ENCODE measurements at places on chromosomes 1 and 21.
A peak's percentile ranks its signal among the peaks of the same experiment; 100 is the strongest.

DNA sequence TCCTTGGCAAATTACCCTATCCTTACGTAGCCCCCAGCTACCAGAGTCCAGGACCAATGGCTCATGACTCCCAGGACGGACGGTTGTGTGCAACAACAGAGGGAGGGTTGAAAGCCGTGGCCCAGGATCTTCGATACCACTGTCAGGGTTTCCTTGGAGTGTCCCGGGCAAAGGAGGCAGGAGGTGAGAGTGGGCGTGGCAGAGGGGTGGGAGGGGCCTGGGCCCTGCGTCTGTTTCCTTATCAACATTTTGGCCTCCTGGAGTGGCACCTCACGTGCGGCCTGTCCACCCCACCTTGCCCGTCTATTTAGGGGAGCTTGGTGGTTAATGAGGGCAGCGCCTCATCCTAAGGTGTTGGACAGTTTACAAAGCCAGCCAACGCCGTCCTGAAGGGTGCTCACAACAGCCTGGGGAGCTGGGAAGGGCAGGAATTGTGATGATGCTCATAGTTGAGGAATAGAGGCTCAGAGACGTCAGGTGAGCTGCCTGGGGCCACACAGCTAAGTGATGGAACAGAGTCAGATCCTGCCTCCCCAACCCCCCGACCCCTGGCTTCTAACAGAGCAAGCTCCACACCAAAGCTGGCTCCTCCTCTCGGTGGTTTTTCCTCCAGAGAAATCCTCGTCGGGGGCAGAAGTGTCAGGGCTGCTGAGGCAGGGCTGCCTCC is 17.4 kb upstream of the ARHGEF10L start:
- no peak for DNase-seq

- DNase-seq = peak; percentile 3
Observed at GRCh38 chr21:30629200-30629599, 5.8 kb upstream of the KRTAP20-2 start.

DNA sequence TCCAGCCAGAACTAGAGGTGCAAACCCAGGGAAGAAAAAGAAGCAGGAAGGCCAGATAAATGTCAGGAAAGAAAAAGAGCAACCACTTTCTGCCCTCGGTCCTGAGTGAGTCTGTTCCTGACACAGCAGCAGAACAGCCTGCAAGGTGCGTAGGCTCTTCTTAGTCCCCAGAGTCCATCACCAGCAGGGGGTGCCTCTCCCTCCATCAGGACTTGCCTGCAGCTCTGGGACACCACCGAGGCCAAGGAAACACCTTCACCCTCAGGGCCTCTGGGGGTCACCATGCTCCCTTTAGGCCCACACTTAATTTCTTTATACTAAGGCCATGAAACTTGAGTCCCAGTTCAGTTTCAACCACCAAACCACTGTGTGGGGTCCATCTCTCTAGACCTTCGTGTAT is 43.7 kb upstream of the NFASC start:
- no peak for DNase-seq

GRCh38 chr1:89600451-89601224 is 32.3 kb upstream of the LRRC8C start:
- DNase-seq = no peak

GRCh38 chr1:54742282-54742681 is 22.0 kb downstream of the PARS2 start:
- DNase-seq = peak; percentile 44

DNA sequence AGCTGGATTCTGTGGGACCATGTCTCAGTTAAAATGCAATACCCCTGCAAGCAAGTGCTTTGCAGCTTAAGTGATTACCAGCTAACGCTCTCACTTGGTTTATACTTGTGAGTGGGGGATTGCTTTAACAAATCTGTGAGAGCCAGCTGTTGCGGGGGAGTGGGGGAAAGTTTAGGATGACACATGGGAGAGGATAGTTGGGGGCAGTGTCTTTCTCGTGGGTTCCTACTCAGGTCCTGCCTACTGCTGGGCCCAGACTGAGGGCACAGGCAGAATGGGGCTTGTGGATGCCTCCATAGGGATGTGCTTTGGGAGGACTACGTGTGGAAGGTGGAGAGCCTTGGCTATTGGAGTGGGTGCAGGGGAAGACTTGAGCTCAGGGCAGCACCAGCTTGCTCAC is 60.1 kb downstream of the ELK4 start:
- DNase-seq = no peak

DNA sequence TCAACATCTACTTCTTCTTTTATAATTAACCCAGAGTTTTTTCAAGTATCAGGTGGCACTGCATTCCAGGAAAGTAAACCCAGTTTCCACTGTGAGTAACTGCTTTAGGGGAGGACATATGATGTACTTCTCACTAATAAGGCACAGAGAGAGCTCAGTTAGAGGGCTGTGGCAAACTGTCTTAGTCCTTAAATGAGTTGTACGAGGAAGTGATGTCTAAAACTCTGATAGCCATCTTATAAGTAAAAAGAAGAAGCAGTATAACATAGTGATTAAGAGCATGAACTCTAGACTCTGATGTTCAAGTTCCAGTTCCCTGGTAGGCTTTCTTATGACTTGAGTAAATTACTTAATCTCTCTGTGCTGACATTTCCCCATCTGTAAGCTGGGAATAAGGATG is 58.7 kb upstream of the PTGS2 start:
- DNase-seq = no peak

DNA sequence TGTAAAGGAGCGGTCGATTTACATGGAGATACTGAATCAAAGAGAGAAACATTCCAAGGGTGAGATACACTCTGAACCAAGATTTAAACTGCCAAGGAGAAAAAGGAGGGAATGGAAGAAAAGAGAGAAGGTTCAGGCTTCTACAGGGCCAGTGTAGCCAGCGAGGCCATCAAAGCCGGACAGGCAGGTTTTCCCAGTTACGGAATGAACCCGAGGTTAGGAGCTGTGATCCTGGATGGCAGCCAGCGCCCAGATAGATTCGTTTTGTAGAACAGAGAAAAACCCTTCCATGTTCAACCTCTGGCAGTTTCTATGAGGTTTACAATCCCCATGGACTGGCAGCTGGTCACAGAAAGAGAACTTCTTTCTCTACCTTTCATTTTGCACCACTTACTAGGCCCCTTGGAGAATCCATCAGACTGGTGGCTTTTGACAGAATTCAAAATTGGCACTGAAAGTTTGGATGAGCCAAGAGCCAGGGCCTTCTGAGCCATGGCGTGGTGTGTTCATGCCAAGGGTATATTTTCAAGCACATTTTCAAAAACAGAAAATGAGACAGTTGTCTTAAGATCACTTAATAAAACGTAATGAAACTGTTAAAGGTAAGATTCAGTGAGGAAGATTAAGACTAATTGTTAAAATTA is 171.5 kb downstream of the RUNX1 start:
- no peak for DNase-seq

DNA sequence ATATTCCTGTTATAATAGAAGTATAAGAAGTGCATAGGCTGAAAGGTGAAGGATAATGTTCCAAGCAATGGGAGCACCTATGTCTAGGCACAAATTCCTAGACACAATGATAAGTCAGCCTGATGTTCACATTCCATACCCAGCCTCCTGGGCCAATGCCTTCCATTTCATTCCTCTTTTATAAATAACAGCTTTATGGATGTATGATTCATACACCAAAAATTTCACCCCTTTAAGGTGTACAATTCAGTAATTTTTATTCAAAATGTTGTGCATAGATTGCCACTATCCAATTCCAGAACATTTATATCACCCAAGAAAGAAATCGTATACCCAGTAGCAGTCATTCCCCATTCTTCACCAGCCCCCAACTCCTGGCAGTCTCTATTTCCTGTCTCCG is 118.8 kb downstream of the BRINP2 start:
- DNase-seq = no peak
